Activated naive CD4-positive, alpha-beta T cell treated with anti-CD3 and anti-CD28 coated beads for 36 hours (primary cell): ENCODE measurements at places on chromosomes 2 and 18.

GRCh38 chr2:145654156-145654555, 1134.2 kb upstream of the ZEB2 start:
- no peak for DNase-seq

GRCh38 chr18:31649978-31650719, 34.2 kb downstream of the B4GALT6 start:
- DNase-seq: no peak

DNA sequence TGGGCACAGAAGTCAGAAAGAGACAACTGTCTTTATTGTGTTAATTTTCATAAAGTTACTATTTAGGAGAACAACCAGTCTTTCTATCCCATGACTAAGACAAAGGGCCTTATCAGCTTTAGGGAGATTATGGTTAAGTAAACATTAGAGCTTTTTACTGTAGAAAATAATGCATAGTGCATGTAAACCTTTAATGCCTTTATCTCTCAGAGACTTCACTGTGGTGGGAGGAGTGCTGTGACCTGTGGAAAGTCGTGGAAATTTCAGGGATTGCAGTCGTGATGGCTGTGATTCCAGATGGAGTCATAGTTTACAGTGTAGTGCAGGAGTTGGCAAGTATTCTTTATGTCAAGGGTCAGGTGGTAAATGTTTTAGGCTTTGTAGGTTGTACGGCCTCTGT, 15.8 kb downstream of the ZNF236 start:
- DNase-seq: no peak

- DNase-seq: no peak
Measured at GRCh38 chr2:154400563-154401290, 297.8 kb upstream of the KCNJ3 start.

DNA sequence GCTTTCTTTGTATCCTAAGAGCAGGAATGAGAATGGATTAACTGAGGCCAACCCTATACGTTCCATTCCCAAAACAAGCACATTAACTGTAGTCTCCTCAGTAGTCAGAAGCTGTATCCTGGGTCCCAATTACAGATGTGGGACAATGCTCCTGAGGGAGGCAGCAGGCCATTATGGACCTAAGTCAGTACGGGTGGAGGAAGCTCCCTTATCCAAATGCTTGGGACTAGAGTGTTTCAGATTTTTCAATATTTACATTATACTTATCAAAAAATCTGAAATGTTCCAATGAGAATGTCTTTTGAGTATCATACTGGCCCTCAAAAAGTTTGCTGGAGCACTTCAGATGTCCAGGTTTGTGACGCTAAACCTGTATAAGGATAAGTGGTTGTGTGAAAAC, 90.1 kb downstream of the PRELID3A start:
- DNase-seq: no peak

DNA sequence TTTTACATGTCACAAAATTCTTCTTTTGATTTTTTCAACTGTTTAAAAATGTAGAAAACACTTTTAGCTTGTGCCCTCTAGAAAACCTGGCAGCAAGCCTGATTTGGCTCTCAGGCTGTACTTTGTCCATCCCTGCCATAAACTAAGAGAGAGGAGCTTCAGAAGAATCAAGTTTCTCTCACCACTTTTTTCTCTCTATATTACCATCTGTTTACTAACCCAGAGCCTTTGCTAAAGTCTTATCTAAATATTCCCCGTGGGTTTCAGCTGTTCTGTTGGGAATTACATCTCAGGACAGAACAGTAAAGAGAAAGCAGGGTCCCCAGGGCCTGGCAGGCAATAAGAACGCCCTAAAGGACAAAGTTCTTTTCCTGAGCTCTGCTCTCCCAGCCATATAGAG, 409.1 kb upstream of the CRIM1 start:
- no peak for DNase-seq

GRCh38 chr2:152466041-152466440, 131.1 kb downstream of the FMNL2 start:
- no peak for DNase-seq

DNA sequence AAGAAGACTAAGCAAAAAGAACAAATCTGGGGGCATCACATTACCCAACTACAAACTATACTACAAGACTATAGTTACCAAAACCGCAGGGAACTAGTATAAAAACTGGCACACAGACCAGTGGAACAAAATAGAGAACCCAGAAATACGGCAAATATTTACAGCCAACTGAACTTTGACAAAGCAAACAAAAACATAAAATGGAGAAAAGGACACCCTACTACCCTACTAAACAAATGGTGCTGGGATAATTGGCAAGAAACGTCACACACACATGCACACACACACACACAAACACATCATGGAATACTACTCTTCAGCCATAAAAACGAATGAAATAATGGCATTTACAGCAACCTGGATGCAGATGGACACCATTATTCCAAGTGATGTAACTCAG, 53.3 kb downstream of the SESTD1 start:
- no peak for DNase-seq

- DNase-seq: no peak
Measured at GRCh38 chr2:16224298-16225045, 284.1 kb downstream of the MYCN start.

GRCh38 chr2:109397893-109398292, 215.9 kb downstream of the SEPTIN10 start:
- DNase-seq: no peak

- DNase-seq: peak; percentile 13
Measured at GRCh38 chr2:161250864-161251436, 57.3 kb upstream of the PSMD14 start.

- no peak for DNase-seq
Measured at GRCh38 chr18:22559414-22560274, 141.9 kb upstream of the CTAGE1 start.

- DNase-seq: no peak
Measured at GRCh38 chr18:79882522-79883241, 68.8 kb downstream of the SLC66A2 start.

GRCh38 chr2:141311430-141311829, 819.4 kb downstream of the LRP1B start:
- DNase-seq: no peak

GRCh38 chr2:64250751-64251423, 106.7 kb upstream of the PELI1 start:
- no peak for DNase-seq
